Stimulated activated CD4-positive, alpha-beta T cell treated with anti-CD3 and anti-CD28 coated beads, Interleukin-12 subunit alpha, Interleukin-12 subunit beta, amount 100 ng/mL, for 24 hours (primary cell): ENCODE measurements at places on chromosomes 3 and 15.

DNA sequence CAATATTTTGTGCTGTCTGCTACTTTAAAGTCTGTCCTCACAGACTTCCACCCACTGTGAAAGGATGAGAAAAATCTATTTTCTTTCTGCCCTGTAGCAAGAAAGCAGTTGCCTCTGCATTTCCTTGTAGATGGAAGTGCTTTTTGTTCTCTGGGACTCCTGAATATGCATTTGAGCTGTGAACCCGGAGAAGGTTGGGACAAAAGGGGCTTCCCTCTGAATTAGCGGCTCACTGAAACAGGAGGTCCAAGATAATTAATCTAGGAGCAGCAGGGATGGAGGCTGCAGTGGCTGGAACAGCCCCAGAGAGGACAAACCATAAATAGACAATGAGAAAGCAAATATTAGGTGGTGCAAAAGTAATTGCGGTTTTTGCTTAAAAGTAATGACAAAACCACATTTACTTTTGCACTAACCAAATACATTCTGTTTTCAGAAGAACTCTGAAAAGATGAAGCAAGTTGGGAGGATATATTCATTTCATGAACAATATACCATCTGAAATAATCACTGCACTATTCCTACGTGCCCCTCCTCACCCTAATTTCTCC is 143.4 kb upstream of the KBTBD8 start:
- no peak for DNase-seq

- no peak for DNase-seq
These were observed 102.5 kb downstream of the PDCD6IP start for GRCh38 chr3:33900809-33901505.

DNA sequence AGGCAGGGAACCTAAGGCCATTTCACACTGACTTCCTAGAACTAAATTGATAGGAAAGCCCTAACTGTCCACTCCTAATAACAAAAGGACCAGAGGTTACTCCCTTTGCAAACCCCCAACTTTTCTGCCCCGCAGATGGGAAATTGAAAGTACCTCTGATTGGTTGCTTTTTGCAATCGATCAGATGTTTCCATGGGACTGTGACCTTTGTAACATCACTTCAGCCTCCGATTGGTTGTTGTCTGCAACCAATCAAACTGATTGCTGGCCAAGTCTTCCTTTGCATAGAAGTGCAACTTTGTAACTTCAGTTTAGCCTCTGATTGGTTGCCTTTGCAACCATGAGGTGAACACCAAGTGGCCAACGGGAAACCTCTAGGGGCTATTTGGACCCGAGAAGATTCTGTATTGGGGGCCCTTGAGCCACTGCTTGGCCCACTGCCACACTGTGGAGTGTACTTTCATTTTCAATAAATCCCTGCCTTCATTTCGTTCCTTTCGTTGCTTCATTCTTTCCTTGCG is 11.3 kb upstream of the KNL1 start:
- DNase-seq: no peak

GRCh38 chr3:46122091-46122490 is 86.0 kb downstream of the CCR1 start:
- no peak for DNase-seq

- no peak for DNase-seq
These were observed 118.1 kb downstream of the APBA2 start for GRCh38 chr15:29003840-29004233.

GRCh38 chr15:66700412-66700801 is 1.6 kb upstream of the SMAD6 start:
- no peak for DNase-seq

DNA sequence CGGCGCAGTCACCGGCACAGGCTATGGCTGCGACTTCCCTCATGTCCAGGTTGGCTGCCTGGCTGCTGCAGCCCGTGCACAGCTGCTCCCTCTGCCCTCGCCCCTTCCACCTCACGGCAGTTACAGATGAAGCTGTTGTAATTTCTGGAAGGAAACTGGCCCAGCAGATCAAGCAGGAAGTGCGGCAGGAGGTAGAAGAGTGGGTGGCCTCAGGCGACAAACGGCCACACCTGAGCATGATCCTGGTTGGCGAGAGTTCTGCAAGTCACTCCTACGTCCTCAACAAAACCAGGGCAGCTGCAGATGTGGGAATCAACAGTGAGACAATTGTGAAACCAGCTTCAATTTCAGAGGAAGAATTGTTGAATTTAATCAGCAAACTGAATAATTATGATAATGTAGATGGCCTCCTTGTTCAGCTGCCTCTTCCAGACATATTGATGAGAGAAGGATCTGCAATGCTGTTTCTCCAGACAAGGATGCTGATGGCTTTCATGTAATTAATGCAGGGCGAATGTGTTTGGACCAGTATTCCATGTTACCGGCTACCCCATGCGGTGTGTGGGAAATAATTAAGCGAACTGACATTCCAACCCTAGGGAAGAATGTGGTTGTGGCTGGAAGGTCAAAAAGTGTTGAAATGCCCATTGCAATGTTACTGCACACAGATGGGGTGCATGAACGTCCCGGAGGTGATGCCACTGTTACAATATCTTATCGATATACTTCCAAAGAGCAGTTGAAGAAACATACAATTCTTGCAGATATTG is 13.2 kb upstream of the GNB4 start:
- DNase-seq: no peak

- DNase-seq: no peak
These were observed 93.0 kb downstream of the SNRK start for GRCh38 chr3:43379343-43379742.

DNA sequence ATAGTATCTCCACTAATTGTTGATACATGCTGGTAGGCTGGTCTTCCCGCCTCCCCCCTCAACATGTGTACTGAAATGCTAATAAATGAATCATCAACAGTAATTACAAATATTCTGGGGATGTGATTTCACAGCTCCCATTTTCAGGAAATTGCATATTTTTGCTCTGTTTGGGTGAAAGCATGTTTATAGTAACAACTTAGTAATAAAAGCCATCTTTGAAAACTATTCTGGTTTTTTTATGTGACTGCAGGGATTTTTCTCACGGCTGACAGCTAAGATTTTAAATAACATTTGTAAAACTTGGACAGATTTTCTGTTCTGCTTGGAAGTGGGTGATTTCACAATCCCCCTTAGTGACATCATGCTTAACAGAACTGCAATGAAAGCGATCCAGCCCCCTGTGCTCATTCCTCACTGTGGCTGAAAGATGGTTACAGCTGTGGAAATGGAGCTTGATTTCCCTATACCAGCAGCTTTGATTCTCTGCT is 25.6 kb upstream of the FAM174B start:
- DNase-seq: no peak

DNA sequence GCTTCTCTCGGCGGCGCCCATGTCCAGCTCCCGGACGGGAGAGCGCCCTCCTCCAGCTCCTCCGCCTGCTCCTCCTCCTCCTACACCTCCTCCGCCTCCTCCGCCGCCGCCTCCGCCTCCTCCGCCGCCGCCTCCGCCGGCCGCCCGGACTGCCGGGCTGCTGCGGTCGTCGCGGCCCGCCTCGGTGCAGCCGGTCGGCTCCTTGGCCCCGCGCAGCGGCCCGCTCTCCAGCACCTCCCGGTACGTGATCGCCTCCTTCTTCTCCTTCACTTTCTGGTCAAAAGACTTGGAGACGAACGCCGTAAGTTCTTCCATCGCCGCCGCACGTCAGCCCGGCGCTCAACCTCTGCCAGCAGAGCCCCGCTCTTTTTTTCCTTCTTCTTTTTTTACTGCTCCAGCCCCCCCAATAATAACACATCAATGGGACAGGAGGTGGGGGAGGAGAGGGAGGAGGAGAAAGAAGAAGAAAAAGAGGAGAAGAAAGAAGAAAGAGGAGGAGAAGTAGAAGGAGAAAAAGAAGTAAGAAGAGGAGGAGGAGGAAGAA is 438 bp downstream of the SHOX2 start:
- DNase-seq: no peak

DNA sequence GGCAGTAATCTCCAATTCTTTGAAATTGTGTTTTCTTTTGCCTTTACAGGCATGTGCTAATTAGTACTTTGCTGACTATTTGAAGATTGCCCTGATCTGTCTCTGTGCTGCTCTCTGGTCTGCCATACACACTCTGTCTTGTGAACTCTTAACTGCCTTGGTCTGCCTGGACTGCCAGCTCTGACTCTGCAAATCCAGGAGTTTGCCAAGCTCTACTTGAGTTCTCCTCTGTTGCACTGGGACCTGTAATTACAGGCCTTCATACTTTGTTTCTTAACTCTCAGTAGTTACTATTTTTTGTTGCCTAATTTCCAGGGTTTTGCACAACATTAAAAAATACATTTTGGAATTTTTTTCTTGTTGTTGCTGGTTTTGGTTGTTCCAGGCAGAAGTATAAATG is 155.0 kb downstream of the RSRC1 start:
- DNase-seq: no peak

- DNase-seq: no peak
These were observed 922 bp downstream of the RAB11A start for GRCh38 chr15:65869954-65870871.
